NCI-H510A (cell line): ENCODE measurements at places on chromosomes 6 and 20.

GRCh38 chr6:166997768-166998255, 1.4 kb upstream of the CEP43 start:
- DNase-seq = peak; percentile 29

GRCh38 chr6:123715006-123715863, 78.5 kb upstream of the TRDN start:
- no peak for DNase-seq

DNA sequence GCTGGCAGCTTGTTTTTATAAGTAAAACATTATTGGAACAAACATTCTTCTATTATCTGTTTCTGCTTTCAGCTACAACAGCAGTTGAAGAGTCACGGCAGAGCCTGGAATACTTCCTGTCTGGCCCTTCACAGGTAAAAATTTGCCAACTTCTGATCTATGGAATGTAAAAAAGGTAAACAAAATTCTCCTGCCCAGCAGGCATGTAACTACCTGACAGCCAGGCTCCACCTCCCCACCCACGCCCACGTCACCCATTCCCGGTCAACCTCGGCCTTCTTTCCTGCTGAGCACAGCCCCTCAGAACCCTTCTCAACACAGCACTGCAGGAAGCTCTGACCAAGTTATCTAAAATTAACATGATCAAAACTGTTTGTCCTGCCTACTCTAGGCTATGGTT, 166.0 kb downstream of the DLL1 start:
- no peak for DNase-seq

DNA sequence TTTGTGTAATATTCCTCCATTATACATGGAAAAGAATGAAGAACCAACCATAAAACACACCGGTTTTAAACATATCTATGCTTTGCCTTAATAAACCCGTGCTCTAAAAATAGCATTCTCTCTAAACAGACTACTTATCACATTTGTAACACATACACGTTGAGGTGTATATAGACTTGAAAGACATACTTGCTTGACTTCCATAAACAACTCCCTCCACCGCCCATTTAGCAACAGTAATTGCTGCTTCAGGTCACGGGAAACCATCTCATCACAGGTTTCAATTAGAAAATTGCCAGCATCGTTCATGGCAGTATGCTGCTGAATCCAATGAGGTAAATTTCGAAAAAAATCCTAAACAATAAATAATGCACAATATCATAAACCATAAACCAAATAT, 174.0 kb downstream of the SYNE1 start:
- no peak for DNase-seq

DNA sequence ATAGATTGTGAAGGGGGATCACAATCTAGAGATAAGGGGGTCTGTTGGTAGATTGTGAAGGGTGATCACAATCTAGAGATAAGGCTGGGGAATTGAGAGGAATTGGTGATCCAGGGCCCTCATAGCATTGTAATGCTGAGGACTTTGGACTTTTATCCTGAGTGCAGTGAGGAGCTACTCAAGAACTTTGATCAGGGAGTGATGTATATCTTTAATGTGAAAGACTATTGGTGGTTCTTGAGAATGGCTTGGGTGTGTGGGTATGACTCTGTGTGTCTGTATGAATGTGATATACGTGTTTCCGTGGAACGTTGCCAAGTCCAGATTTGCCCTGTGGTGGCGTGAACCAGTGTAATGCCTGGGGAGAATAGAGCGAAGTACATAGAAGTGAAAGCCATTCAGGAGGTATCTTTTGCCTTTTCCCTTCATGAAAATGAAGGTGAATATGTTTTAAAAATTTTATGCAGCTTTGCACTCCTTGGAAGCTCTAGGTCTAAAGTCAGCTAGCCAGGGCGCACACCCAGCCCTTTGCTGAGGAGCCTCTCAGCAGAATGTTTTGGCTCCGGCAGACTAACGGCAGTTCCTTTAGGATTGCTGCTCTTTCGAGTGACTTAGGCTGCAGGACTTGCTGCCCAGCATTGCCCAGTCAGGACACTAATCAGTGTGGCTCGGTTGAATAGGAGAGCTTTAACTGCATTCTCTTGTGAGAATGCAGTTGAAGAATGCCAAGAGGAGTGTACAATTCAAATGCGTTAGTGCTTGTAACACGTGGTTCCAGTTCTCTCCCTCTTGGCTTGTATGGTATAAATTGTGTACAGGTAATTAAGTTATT, 3.5 kb downstream of the ZFAND3 start:
- DNase-seq = no peak

- DNase-seq = no peak
Measured at GRCh38 chr20:50712771-50713656, 18.4 kb upstream of the PARD6B start.
